ENCODE measurements at places on chromosomes 3 and 15.

DNA sequence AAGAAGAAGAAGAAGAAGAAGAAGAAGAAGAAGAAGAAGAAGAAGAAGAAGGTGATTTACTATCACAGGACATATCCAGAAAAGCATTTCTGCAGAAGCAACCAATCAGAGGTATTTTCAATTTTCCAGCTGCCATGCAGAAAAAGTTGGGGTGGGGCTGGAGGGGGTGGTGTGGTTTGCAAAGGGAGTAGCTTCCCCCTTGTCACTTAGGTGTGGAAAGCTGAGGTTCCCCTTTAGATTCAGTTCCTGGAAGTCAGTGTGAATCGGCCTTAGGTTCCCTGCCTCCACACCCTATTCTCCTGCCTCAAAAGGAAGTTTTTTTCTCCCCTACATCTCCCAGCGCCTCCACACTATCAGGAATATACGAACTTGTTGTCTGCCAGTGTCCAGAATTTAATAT is 276.7 kb upstream of the ARRDC4 start:
- no peak for DNase-seq

GRCh38 chr3:63918321-63918720 is 6.1 kb upstream of the SCAANT1 start:
- peak; percentile 65 for DNase-seq

GRCh38 chr3:172506094-172506493 is 17.1 kb downstream of the TNFSF10 start:
- no peak for DNase-seq

DNA sequence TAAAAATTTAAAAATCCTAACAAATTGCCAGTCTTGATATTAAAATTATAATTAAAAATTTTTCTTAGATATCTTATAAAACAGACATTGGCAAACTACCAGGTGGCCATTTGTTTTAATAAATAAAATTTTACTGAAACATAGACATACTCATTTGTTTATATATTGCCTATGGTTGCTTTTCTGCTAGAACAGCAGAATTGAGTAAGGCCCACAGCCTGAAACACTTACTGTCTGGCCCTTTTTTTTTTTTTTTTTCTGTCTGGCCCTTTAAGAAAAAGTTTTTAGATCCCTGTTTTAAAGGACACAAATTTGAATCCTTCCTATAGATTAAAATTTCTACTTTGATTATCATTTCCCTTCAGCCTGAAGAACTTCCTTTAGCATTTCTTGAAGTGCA is 60.5 kb upstream of the CTDSPL2 start:
- no peak for DNase-seq

GRCh38 chr3:32399030-32399620 is 7.5 kb downstream of the CMTM7 start:
- DNase-seq: peak; percentile 59

DNA sequence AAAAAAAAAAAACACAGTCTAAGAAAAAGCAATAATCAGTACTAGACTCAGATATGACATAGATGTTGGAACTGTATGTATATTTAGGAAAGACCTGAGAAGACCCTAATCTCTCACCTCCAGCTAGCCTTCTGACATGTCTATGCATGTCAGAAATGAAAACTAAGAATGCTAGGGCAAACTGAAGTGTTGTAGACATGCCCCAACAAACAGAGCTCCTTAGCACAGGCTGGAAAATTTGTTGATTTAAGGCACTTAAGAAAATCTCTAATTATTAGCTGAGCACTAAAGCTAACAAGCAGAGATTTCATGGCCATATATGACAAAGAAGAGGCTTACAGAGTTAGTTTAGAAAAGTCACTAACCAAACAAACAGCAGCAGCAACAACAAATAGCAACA is 45.5 kb upstream of the PRSS50 start:
- no peak for DNase-seq

DNA sequence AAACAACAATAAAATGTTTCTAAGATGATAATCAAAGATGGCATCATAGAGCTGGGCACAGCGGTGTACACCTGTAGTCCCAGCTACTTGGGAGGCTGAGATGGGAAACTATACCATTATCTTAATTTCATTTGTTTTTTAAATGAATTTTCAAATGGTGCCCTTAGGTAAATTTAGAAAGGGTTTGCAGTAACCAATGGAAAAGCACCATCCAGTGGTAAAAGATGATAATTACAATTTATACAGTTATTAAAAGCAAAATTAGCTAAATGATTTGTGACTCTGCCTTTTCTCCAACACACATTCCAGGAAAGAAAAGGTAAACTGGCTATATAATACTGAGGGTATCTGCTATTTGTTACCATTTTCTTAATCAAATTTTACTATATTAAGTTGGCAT is 14.4 kb upstream of the ANKRD28 start:
- no peak for DNase-seq

DNA sequence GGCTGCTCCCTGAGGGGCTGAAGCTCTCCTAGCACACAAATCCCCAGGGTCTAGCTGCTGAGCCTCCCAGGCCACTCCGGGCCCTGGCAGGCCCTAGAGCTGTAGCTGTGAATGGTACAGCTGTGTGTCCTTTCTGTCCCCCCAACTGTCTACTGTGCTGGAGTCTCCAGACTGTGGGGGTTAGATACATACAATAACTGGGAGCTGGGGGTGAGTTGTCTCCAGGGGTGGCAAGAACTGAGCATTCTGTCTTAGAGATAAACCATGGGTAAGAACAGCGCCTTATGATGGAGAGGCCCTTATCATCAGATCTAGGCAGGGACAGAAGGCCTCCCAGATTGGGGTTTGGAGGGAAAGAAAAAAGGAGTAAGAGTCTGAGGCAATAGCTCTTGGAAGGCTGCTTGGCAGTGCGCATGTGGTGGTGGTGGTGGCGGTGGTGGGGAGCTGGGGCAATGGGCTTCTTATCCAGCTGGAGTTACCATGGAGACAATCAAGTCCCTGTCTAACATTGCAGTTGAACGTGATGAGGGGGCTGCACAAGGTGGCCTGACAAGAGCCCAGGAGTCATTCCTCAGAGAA is 3.6 kb downstream of the CYB561D2 start:
- DNase-seq: no peak

DNA sequence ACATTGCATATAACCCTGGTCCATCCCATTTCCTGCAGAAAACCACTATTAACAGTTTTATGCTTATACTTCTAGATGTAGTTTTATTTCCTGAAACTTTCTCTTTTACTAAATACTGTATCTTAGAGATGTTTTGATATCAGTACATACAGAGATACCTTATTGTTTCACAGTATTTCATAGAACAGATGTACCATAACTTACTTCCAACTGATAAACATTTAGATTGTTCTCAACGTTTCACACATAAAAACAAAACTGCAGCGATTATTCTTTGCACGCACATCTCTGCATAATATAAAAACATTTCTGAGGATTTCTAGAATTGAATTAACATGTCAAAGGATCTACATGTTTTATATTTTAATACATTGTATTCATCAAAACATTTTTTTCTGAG is 2.6 kb downstream of the ZNF80 start:
- DNase-seq: no peak
